CD4-positive, alpha-beta T cell treated with Interleukin-12 subunit alpha and Interleukin-12 subunit beta, for 1 hour (primary cell): ENCODE measurements at places on chromosomes 1 and 21.
A peak's percentile ranks its signal among the peaks of the same experiment; 100 is the strongest.

GRCh38 chr1:243802736-243803135, 47.3 kb downstream of the AKT3 start:
- DNase-seq, result no peak

DNA sequence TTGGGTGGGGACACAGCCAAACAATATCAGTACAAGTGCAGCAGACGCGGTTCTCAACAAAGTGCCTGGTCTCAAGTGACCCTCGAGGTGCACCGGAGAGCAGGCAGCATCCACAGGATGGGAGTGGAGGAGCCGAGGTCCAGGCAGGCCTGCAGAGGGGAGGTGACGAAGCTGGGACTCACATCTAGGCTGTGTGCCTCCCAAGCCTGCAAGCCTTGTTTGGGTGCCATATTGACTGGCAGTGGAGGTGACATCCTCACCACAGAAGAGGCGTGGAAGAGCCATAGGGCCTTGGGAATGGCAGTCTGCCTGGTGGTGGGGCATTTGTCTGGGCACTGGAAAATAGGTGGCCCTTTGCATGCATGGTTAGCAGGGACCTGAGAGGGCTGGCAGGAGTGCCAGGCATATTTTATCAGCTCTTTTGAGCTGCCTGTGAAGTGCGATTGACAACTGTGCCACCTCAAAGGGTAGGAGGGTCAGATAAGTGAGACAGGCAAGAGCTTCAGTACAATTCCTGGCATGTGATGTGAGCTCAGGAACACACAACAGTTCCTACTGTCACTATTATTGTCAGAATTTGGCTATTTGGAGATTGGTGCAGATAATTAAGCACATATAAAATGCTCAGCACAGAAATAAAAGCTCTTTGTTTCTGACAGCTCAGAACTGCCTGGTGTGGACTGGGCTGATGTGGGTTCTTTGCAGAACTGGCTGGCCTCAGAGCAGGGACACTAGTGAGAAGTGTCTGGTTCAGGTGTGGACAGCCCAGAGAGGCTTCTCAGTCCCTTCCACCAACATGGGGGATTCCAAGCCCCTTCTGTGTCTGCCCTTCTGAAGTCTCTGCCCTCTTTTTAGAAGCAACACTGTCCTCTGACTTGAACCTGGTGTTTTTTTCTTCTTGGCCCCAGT, 347.6 kb upstream of the AJAP1 start:
- no peak for DNase-seq

DNA sequence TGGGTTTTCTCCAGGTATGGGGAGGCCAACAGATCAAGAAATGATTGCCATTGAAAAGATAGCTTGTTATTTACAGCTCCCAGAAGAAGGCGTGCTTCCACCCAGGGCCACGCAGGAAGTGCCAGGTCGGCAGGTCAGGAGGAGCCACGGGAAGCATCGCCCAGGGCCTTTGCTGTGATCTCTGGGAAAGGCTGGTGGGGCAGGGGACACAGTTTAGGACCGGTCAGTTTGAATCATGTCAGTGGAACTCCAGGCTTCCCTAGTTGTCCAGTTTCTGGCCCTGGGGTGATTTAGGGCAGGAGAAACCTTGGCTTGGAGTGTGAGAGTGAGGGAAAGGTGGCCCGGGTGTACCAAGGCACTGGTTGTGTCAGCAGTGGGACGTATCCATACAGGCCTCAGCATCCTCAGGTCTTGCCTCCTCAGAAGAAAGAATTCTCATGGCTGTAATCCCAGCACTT, 11.4 kb downstream of the PLA2G5 start:
- DNase-seq, result no peak

DNA sequence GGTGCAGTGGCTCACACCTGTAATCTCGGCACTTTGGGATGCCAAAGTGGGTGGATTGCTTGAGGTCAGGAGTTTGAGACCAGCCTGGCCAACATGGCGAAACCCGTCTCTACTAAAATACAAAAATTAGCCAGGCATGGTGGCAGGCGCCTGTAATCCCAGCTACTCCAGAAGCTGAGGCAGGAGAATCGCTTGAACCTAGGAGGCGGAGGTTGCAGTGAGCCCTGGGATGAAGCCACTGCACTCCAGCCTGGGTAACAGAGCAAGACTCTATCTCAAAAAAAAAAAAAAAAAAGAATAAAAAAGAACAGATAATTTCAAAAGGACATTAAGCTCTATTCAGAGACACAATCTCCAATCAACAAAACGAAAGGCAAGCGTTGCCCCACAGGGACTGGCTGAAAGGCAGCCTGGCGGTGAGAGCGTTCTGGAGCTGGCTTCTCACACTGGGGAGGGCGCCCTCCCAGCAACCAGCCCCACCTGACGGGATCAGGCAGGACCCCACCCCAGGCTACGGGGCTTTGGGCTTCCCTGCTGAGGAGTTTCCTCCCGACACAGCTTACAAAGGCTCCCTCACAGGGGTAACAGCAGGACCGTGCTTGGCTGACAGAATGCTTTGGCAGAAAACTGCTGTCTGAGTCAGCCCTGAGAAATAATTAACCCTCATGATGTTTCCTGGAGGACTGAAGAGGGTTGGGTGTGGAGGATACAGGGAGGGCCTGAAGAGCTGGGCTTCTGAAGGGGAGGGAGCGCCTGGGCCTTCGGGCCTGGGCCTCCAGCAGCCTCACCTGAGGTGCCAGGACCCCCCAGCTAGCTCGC, 31.1 kb upstream of the SRP9 start:
- no peak for DNase-seq

GRCh38 chr1:209411491-209411929, 172.0 kb upstream of the CAMK1G start:
- no peak for DNase-seq

GRCh38 chr1:31911994-31912780, 26.0 kb downstream of the PTP4A2 start:
- no peak for DNase-seq

GRCh38 chr1:113978863-113979702, at the start of gene OLFML3:
Gene OLFML3, plus strand, starts transcription at chr1:113979474. Its CDS starts 43 bp downstream, at chr1:113979517.
- DNase-seq, result peak; percentile 49

DNA sequence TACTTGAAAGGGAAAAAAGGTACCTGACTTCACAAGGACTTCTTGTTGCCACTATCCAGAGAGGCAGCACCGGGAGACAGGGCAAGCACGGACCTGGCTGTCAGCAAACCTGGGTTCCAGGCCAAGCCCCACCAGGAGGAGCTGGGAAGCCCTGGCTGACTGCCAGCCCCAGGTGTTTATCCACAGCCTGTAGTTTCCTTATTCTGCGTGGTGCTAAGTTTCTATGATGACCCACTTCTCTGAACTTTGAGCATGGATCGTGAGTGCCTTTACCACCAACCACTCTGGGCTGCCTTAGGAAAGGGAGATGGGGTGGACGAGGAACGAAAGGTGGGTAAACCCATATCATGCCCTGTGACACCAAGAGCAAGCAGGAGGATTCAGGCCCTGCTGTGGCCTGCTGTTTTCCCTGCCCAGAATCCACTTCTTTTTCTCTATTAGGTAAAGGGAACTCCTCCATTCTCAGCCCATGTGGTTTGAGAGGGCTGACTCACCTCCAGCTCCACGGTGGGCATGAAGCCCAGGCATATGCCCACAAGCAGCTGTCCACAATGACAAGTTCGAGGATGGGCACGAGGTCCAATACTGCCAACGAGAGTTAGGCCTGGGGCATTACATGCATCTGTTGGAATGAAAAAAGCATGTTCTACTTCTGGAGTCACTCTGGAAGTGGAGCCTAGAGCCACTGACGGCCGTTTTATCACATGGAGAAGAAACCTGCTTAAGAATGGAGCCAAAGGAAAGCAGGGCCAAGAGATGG, 20.3 kb downstream of the TSPAN2 start:
- no peak for DNase-seq

- DNase-seq, result no peak
Measured at GRCh38 chr1:44151332-44151731, 9.9 kb upstream of the KLF18 start.

- no peak for DNase-seq
Measured at GRCh38 chr21:16241479-16241963, 511.7 kb downstream of the USP25 start.

GRCh38 chr1:215824245-215824644, 257.1 kb downstream of the KCTD3 start:
- no peak for DNase-seq

DNA sequence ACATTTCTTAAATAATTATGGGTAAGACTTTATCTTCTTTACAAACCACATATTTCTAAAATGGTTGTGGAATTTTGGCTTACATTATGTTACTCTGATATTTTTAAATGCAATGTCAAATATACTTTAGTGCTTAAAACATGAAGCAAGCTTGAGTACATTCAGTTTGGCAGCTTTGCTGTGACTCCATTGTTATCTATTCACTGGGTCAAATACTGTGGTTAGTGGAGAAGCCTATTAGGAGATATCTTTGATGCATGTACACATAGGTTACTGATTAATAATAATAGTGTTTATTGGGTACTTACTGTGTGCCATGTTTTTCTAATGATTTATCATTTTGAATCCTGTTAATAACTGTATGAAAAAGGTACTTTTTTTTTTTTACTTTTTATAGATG, 520.4 kb upstream of the B3GALT2 start:
- DNase-seq, result no peak

DNA sequence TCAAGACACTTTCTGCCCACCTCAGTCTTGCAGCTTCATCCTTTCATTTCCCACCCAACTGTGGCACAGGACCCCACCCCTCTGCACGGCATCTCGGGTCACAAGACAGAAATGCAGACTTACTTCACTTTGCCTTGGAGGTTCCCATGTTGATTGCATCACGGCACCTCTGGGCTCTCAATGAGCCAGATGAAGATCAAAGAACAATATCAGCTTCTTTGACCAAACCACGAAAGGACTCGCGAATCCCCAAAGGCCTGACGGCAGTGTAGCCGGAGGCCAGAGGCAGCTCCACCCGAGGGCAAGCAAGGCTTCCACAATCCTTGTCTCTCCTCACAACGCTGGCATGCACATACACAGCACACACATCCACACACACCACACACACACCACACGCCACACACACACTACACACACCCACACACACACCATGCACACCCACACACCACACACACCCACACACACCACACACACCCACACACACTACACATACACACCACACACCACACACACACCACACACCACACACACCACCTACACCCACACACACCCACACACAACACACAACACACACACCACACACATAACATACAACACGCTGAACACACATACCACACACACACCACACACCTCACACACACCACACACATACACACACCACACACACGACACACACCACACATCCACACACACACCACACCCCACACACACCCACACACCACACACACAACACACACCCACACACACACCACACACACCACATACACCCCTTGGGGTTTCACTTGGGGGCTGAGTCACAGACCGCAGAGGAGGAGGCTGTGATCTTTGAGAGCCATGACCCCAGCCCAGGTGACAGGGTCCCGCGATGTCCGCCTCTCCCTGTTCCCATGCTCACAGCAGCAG, 35.8 kb downstream of the UBASH3A start:
- peak; percentile 32 for DNase-seq

GRCh38 chr1:9306006-9306405, 13.3 kb downstream of the SPSB1 start:
- no peak for DNase-seq

DNA sequence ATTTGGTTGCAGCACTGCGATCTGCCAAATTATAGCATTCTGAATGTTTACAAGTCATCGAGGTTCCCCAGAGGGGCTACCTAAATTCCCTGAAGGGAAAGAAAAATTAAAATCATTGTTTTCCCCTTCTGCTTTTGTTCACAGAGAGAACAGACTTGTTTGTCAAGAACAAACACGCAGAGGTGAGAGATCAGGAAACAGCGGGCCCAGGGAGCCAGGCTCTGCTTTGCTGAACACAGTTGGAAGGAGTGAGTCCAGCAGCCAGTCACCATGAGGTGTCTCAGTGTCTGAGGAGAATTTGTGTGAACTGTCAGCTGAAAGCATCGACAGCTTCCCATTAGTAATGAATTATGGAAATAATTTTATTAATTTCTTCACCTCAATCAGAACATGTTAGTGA, 52.5 kb downstream of the RWDD3 start:
- DNase-seq, result no peak

- no peak for DNase-seq
Measured at GRCh38 chr1:246483569-246483933, 23.5 kb downstream of the SMYD3 start.

- no peak for DNase-seq
Measured at GRCh38 chr1:230091473-230092231, 24.6 kb downstream of the GALNT2 start.

- DNase-seq, result no peak
Measured at GRCh38 chr1:115133440-115133839, 44.1 kb upstream of the TSPAN2 start.

DNA sequence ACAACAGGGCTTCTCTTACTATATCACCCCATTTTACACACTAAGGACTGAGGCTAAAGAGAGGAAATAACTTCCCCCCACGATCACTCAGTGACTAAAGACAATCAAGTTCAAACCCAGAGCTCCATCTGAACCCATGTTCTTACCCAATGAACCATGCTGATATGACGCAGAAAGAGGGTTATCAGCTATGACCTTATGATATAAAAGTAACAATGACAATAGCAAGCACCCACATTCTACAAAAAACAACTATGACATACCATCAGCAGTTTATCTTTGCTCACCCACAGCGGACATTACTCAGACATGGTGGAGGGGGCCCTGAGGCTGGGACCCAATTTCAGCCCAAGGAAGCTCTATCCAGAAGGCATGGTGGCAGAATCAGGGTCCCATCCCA, 75.7 kb downstream of the PTPN14 start:
- DNase-seq, result no peak

- peak; percentile 20 for DNase-seq
Measured at GRCh38 chr1:209202830-209203532, 380.5 kb upstream of the CAMK1G start.

- no peak for DNase-seq
Measured at GRCh38 chr1:183310753-183311479, 107.3 kb downstream of the NMNAT2 start.

- DNase-seq, result no peak
Measured at GRCh38 chr1:234139966-234140365, 233.3 kb upstream of the COA6 start.

GRCh38 chr1:38131024-38131585, 84.5 kb upstream of the POU3F1 start:
- no peak for DNase-seq

- no peak for DNase-seq
Measured at GRCh38 chr1:199657449-199657848, 370.1 kb upstream of the NR5A2 start.

DNA sequence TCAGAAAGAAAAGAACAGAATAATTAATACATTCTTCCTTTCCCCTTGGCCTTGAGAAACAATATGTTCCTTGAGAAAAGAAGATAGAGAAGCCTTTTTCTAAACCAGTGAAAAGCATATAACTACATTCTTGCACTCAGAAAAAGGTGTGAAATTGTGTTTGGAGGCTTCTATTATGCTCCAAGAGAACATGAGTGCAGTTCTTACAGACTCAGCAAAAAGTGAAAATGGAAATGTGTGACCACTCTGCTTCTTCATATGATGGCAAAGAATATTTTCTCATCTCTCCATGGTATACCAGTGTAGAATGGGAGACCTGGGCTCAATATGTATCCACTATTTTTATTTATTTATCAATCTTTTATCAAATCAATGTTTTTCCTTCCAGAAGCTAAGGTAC, 43.2 kb downstream of the ALG14 start:
- no peak for DNase-seq
